Cerebellar nuclear complex (tissue), 1 donor: ENCODE measurements at places on chromosomes 7 and 10.
A peak's percentile ranks its signal among the peaks of the same experiment; 100 is the strongest.

- no peak for DNase-seq
These were observed 383.5 kb downstream of the GRID1 start for GRCh38 chr10:85983051-85983450.

GRCh38 chr7:92360387-92360786, 86.9 kb upstream of the GATAD1 start:
- DNase-seq = no peak

GRCh38 chr10:17085011-17085725, 44.4 kb downstream of the CUBN start:
- no peak for DNase-seq

DNA sequence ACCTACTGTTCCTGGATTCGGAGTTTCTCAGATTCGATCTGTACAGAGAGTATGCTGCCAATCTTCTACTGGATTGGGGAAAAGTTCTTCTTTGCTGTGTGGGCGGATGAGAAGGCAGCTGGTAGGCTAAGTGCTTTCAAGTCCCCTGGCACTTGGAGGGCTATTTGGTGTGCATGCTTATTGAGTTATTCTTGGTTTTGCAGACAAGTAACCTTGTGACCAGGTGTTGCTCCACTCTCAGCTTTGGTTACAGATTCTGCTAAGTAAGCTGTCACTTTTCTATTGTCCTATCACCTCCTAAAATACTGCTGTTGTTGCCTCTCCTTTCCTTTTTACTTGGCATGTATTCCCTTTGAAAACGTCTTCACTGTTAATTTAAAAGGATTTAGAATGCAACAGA, 1375.1 kb upstream of the LRRTM3 start:
- no peak for DNase-seq

DNA sequence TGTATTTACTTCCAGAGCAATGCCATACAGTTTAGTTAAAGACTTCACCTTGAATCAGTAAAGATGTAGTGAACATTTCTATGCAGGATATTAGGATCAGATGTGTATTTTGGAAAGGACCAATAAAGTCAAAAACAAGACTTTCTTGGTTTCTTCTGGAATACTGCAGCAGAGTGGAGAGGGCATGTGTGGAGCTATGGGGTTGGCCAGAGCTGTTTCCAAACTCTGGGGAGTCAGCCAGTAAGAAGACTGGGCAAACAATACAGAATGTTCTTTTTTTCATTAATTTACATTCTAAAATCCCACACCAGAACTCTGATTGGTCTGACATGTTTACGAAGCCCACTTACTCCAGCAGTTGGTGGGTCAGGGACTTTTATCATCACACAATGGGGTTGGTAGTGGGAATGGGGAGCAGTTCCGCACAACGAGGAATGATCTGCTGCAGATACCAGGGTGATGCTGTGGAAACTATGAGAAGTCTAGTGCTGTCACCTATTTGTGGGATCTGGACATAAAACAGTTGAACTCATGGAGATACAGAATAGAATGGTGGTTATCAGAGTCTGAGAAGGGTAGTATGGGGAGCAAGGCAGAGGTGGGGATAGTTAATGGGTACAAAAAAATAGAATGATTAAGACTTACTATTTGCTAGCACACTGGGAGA, 267.7 kb downstream of the MALRD1 start:
- no peak for DNase-seq

GRCh38 chr7:92052684-92053083, 81.6 kb downstream of the CYP51A1 start:
- no peak for DNase-seq

GRCh38 chr7:87933953-87934698, at the start of gene ADAM22:
Gene ADAM22 (plus strand): TSS chr7:87934251. CDS start chr7:87934466, 215 bp downstream.
- peak; percentile 85 for DNase-seq

DNA sequence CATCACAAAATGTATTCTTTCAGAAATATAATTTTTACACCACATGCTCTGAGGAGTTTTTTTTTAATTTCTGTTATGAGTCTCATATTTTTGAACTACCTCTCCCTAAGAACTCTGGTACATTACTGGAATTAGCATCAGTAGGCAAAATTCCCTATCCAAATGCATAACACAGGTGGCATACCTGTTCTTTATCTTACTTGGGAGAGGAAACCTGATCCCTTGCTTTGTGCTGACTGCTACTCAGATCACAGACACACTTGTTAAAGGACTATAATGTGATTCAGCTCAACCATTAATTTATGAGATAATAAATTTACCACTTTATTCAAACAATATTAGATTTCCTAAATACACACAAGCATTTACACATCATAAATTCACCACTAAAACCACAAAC, 617.2 kb downstream of the GRM8 start:
- no peak for DNase-seq

DNA sequence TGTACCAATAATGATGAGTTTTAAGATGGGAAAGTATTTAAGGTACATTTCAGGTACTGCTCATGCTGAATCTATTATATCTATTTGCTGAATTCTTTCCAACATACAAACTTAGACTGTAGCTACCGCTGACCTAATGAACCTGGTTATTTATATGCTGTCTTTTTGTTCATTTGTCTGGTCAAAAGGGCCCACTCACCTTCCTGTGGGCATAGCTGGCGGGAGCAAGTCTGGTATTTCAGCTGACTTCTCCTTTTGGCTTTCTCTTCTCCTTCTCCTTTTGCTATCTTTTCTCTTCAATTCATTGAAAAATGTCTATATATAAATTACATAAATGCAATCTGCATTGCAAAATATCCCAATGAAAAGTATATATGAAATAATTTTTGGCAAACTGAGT, 9.5 kb downstream of the PLXDC2 start:
- no peak for DNase-seq

DNA sequence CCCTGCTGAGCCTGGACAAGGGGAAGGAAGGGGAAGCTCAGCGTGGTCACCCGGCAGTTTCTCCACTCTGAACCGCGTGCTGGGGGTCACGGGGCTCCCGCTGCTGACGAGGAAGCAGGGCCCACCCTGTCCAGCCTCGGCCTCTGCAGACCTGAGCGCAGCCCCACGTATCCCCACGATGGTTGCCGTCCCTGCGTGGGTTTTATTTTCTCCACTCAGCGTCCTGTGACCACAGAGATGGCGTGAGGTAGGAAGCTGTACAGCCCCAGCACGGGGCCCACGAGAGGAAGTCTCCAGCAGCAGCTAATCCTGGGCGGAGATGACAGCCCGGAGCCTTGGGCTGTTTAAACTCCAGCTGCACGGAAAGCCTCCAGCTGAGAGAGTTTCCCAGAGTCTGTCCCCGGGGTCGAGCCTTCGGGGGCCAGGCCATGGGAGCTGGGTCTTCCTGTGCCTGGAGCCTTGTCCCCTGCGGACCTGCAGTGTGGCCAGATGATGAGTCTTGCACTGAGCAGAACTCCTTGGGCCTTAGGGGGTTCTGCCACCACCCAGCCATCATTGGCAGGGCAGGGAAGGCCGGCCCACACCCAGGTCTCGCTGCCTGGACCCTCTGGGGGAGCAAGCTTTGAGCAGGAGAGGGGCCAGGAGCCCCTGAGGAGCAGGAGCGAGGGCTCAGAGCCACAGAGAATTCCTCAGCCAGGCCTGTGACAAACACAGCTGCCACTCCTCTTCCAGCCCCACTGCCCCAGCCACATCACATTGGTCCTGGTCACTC, 72.8 kb upstream of the FAM20C start:
- no peak for DNase-seq

DNA sequence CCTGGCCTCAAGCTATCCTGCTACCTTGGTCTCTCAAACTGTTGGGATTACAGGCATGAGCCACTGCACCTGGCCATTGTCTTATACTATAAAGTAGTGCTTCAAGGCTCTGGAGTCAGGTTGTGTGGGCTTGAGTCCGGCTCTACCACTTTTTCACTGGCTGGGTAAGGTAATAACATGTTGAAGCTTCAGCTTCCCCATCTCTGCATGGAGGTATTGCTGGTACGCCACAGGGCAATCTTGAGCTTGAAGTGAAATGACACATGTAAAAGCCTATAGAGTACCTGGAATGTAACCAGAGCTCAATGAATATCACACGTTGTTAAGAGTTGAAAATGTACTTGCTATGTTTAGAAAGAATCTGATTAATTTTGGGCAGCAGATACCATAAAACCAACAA, 120.8 kb downstream of the POU6F2 start:
- no peak for DNase-seq

GRCh38 chr10:86518781-86519180, 2.8 kb downstream of the WAPL start:
- no peak for DNase-seq

- no peak for DNase-seq
These were observed 11.1 kb downstream of the SLC16A12 start for GRCh38 chr10:89524279-89524678.

- no peak for DNase-seq
These were observed 42.5 kb downstream of the SYPL1 start for GRCh38 chr7:106069471-106070200.

- DNase-seq = no peak
These were observed 863 bp downstream of the ST8SIA6 start for GRCh38 chr10:17453373-17454091.

GRCh38 chr10:28681291-28681763, 4.0 kb downstream of the BAMBI start:
- no peak for DNase-seq

- no peak for DNase-seq
These were observed 837.5 kb downstream of the LRMDA start for GRCh38 chr10:76268954-76269353.

DNA sequence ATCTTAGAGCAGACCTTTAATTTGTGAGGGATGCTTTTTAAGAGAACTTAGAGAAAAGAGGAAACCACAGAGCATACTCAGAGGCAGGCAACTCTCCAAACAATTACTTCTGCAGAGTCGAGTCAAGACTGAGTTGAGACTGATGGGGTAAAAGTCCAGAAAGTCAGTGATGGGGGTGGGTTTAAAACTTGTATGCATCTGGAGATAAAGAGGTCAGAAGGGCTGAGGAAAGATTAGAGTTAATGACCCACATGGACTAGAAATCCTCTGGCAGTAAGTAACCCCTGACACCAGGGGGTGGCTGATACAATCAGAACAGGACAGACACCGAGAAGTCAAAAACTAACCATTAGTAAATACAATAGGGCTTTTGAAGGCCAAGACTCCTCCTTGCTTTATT, 42.4 kb upstream of the SEPTIN7 start:
- no peak for DNase-seq

GRCh38 chr7:20228654-20229053, 11.5 kb upstream of the MACC1 start:
- no peak for DNase-seq

DNA sequence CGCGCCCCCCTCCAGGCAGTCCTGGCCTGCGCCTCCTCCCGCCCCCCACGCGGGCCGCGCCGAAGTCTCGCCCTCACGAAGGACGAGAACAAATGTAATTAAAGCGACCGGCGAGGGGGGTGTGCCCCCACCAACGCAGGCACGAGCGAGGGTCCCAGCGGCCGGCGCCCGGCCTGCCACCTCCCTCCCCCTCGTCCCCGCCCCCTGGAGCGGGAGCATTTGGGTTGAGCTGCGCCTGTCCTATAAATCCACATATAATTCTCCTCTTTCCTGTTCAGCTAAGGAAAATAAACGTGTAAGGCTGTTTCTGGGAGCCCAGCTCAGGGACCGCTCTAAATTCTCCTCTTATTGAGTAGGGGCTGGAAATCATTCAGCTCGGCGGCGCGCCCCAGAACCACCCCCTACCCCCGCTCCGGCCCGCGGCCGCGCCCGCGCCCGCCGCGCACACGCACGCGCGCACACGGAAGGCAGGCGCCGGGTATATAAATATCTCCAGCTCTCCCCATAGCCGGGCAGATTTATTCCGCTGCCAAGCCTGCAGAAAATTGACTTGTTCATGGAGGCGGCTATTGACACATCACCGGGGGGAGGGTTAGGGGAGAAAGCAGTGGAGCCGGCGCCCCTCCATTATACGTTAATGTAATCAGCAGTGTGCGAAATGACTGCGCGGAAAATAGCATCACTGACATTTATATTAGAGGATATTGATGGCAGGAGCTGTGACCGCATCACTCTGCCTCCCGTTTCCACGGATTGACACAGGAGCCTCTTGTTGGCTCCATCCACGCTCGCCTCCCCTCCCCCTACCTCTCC, 61.6 kb upstream of the BTRC start:
- DNase-seq = peak; percentile 12

DNA sequence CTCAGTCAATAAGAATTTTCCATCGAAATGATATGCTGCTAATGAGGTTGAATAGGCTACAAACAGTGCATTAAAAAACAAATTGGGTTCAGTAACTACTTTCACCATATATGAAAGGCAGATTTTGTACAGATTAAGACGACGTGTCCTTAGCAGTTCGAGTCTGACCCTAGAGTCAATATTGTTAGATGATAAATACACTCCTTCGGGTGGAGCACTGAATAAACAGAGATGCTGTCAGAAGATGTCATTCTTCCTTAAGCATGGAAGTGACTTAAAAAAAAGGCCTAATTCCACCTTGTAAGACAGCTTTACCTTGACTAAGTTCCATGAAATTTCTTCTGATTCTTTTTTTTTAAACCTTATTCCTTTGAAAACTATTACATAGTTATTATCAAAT, 5.8 kb upstream of the AGR2 start:
- no peak for DNase-seq

DNA sequence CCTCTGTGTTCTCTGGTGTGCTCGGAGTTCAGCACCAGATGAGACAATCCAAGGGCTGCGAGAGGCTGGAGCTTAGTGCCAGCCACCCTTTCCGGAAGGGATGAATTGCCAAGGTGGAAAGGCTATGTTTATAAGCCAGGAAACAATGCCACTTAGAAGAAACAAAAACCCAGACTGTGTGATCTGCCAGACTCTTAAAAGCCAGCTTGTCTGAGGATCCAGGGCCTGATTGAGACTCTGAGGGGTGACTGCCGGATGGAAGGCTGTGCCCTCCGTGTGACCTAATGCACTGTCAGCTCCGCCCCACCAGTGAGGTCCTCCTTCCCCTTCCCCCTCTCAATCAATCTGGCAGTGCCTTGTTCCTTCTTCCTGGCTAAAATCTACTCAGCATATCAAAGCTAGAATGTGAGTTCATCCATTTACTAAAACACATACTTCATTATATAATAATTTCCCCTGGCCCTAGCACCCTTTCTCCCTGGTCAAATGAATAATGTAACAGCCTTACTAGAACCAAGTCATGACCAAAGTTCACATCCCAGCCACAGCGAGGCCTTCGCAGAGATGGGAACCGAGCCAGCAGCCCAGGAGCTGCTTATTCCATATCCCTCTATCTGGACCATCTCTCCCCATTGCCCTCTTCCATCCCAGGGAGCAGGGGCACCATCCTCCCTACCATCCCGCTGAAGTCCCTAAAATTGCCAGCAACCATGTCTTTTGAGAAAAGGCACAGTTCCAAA, 25.5 kb downstream of the FAM107B start:
- DNase-seq = peak; percentile 9

DNA sequence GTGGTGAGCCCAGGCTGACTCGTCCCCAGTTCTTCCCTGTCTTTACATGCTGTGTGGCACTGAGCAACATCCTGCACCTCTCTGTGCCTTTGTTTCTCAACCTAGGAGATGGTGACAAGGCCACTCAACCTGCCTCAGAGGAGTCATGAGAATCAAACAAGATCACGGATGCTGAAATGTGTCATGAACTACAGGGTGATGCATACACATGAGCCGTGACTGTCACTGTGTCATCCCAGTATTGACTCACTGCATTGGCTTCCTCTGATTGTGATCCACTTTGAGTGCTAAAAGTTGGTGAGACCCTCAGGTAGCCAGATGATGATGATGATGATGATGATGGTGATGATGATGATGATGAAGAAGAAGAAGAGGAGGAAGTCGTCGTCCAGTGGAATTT, 11.5 kb downstream of the C10orf71 start:
- DNase-seq = no peak

GRCh38 chr10:25683344-25683743, 250.7 kb upstream of the MYO3A start:
- no peak for DNase-seq

- no peak for DNase-seq
These were observed 80.3 kb downstream of the LRRC17 start for GRCh38 chr7:102992938-102993717.

- no peak for DNase-seq
These were observed 90.9 kb upstream of the BMPER start for GRCh38 chr7:33814400-33814799.
